Stimulated activated CD4-positive, alpha-beta T cell treated with anti-CD3 and anti-CD28 coated beads, Interleukin-1b, Interleukin-23, amount 100 ng/mL, for 48 hours (primary cell): ENCODE measurements at places on chromosomes 7 and 10.

DNA sequence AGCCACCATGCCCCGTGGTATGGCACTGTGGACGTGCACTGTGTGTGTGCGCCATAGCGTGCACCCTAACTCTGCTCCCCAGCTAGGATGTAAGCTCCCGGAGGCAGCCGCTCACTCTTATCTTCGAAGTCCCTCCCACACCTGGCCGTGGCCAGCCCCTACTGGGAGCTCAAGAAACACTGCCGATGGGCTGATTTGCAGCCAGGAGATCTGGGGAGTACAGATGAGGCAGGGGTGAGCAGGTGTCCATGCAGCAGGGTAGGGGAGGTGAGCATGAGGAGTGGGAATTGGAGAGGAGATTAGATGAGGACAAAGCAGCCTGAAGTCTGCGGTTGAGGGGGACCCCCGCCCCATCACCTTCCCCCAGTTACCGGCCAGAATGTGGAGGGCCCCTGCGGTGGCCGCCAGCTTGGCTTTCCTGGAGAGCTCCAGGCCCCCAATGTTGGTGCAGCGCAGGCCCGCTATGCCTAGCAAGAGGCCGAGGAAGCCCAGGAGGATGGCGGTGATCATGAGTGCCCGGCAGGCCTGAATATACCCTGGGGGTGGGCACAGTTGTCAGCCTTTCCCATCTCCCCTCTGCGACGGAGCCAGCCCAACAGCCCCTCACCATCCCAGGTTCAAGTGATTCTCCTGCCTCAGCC, 3.6 kb downstream of the CLDN15 start:
- DNase-seq: no peak

- no peak for DNase-seq
Observed at GRCh38 chr10:28137907-28138880, 139.3 kb upstream of the ODAD2 start.

GRCh38 chr7:40842641-40843040, 707.8 kb downstream of the SUGCT start:
- DNase-seq: no peak

DNA sequence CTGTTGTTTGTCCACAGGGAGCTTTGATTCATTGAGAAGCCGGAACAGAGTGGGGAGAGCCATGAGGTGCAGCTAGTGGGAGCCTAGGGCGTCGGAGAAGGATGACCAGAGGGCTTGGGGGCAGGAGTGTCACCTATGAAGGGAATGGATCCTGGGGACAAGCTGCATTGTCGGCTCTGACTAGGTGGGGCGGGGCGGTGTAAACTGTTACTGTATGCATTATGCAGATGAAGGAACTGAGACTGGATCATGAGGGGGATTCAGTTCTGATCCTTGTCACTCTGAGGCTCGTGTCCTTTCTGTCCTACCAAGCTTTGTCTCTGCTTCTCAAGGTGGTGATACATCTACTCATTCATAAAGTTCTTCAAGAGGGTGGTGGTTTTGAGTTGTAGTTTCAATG, 39.9 kb upstream of the MMD2 start:
- DNase-seq: no peak

DNA sequence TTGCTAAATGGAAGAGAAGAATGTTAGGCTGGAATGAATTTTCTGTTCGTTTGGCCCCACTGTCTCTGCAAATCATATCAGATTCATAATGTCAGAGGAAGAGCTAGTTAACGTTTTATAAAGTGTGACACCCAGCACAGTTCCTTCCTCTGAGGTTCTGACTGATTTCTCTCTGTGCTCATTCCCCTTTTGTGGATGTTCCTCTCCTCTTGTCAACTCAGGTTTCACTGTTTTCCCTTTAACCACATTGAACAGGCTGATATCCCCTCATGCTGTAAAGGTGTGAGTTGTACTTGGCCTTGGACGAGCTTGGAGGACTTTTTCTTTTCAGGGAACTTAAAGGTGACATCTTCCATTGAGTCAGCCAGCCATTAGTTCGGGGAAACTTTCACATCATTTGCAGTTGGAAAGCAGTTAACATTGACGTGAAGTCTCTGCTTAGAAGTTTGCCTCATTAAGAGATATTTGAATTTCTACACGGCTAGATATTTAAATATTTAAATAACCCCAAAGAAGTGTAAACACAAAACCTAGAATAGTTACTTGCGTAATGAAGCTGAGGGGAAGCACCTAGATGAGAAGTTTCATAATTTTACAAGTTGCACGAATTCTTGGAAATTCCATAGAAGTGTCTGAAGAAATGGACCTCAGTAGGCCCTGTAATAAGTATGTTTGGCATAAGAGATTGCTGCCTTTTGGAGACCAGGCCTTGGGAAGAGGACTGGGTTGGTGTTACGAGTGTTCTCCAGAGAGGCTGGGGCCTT, 101.5 kb upstream of the EGR2 start:
- no peak for DNase-seq

- DNase-seq: no peak
Observed at GRCh38 chr10:69863580-69863979, 61.9 kb downstream of the COL13A1 start.
